ENCODE measurements at places on chromosomes 2 and 18.

GRCh38 chr2:65746931-65747675, 314.7 kb upstream of the SPRED2 start:
- no peak for DNase-seq

GRCh38 chr18:35390951-35391700, 14.0 kb upstream of the ZNF396 start:
- no peak for DNase-seq

DNA sequence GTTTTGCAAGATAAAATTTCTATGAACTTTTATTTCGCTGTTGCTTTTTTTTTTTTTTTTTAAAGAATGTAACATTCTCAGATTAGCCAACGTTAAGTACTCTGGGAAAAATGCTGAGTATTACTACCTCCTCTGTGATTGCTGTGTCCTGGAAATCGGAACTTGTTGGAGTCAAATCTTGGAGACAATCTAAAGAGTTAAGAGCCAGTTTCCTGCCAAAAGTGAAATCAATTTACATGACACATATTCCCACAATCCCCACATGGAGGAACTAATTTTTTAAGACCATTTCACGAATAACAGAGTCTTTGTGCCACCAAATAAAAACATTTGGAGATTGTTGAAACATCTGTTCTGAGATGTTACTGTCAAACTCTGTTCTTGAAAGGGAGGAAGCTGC, 127.8 kb downstream of the MEP1B start:
- no peak for DNase-seq

- DNase-seq = no peak
Observed at GRCh38 chr2:57429831-57430230, 616.8 kb upstream of the VRK2 start.

DNA sequence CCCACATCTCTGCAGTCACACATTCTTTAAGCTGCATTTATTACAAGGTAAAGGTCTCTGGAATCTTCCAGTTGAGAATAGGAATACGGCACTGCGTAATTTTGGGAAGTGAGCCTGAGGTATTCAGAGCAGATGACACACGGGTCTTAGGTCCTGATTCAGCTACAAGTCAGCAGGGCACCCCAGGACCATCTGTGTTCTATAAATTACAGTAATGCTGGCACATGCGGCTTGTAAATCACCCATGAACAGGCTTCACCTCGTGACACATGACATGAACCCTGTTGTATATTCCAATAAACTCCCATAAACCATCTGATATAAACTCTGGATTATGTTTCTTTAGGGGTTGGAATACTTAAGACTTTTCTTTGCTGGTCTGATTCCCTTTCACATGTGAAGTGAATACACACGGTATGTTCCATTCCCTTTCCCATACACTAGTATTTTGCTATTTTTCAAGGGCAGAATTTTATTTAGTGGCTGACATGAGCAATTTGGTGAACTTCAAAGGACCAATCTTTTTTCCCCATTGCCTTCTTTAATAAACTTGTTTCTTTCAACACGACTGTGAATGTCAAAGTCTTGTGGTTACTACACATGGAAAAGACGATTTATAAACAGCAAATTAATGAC, 298.6 kb downstream of the MEIS1 start:
- no peak for DNase-seq

DNA sequence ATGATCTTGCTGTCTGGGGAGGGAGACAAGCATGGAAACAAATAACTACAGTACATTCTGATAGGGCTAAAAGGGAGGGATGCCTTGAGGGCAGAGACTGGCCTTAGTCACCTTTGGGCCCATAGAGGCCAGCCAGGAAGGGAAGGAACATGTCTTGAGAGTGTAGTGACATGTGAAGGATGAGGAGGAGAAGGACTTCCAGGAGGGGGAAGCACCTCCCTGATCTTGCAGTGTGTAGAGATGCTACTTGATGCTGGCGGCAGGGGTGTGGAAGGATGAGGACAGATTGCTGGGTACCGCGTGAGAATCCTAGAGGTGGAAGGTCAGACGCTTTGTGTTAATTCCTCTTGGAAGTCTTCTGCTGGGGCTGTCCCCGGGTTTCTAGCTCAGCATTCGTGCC, 13.1 kb downstream of the TET3 start:
- no peak for DNase-seq

GRCh38 chr2:196607073-196607472, 32.4 kb upstream of the CCDC150 start:
- no peak for DNase-seq

DNA sequence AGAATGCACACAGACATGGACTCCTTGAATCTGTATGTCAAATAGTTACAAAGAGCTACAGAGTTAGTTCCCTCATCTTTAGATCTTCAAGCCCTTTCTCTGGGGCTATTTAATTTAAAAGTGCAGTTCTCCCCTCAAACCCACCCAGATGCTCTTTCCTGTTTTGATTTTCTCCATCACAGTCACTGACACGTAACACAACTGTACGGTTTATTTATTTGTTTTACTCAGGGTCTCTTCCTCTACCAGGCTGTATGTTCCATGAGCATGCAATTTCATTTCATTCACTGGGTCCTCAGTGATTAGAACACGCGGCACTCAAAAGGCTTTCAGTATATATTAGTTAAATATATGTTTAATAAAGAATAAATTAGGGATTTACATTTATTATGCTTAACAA, 94.7 kb downstream of the DOCK10 start:
- DNase-seq = no peak

DNA sequence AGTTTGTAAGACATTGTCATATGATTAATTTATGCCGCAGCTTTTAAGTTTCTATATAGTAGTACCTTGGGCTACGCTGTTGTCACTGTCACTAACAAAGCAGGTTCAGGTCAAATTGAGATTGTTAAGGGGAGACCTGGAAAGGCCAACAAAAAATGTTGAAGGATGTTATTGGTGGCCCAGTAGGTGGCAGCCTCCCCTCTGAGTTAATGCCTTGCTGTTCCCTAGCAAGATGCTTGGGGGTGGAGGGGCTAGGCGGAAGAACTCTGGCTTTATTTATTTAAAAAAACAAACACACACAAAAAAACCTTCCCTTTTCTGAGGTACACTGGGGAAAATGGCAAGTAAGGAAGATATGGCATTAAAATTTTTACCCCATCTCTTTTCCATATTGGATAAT, 128.3 kb upstream of the ATP5MC3 start:
- no peak for DNase-seq

GRCh38 chr2:220117025-220117424, 489.6 kb downstream of the SLC4A3 start:
- DNase-seq = no peak

DNA sequence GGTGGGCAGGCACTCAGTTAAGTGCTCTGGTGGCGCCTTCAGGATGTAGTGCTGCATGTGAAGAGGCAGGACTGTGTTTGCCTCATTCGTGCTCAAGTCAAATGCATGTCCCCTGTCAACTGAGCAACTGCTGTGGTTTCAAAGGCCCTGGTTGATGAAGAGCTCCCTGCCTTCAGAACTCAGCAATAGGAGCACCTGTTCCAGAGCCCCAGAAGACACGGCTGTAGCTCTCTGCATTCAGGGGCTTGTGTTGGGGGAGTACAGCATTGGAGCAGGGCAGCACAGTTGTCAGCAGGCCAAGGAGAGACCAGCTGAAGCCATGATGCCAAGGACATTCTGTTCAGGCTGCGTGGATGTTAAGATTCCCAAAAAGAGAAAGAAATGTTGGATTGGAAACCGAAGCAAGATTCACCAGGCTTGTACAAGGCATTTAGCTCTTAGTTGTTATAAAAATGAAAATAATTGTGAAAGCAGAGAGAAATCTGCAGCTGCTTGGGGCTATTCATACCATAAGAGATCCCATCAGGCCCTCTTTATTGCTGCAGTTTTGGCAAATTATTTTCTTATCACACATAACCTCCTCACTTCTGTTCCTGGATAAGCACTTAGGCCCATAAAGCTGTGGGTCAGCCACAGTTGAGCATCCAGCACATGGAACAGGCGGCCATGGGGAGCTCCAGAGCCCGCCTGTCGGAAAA, 252.4 kb upstream of the ZNF521 start:
- DNase-seq = no peak

DNA sequence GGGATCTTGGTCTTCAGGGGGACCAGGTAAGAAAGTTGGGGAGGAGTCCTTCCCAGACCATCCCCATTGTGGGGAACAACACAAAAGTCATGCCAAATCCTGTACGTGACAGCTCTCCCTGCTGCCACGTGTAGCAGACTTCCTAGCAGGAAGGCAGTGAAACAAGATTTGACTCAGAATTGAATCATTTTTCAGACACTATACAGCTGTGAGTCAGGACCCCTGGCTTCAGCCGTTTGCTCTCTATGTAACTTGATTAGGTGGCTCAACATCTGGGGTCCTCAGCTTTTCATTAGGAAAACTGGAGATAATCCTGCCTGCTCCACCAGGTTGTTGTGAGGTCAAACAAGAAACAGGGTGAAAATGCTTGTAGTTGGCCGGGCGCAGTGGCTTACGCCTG, 32.9 kb upstream of the PDCL3 start:
- DNase-seq = no peak

GRCh38 chr18:47912343-47912742, 18.1 kb downstream of the SMAD2 start:
- DNase-seq = no peak

GRCh38 chr2:99468155-99468554, 21.7 kb downstream of the REV1 start:
- no peak for DNase-seq

- DNase-seq = no peak
Observed at GRCh38 chr2:163541495-163541894, 194.3 kb downstream of the FIGN start.

DNA sequence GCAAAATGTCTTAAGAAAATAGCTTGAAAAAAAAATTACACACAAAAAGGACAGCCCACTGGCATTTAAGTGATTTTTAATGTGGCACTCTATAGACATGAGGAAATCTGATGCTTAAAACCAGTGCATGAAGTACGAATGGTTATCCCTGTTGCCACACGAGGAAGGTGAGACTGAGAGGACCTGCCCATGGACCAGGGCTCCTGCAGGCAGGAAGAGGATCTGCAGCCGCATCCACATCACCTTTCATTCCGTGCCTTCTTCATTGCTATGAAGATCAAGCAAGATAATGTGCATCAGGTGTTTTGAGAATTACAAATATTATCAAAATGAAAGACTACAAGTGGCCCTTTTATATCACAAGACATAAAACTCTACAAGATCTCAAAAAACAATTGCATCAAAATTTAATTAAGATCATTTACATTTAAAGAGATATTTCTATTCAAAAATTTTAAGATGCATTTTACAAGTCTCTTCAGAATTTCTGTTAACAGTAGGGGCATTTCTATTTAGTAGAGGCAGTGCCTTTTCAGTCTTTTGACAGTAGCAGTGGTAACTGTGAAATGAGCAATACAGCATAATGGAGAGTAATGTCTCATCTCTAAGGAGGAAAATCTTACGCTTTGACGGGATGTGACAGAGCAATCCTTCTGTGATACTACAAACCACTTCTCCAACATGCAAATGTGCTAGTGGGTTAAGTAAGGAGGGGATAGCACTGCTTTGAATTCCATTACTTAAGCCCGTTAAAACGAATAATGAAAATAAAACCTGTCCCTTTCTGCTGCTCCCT, 83.4 kb downstream of the SLC5A7 start:
- DNase-seq = no peak

- DNase-seq = no peak
Observed at GRCh38 chr2:112542984-112543661, 858 bp downstream of the POLR1B start.

DNA sequence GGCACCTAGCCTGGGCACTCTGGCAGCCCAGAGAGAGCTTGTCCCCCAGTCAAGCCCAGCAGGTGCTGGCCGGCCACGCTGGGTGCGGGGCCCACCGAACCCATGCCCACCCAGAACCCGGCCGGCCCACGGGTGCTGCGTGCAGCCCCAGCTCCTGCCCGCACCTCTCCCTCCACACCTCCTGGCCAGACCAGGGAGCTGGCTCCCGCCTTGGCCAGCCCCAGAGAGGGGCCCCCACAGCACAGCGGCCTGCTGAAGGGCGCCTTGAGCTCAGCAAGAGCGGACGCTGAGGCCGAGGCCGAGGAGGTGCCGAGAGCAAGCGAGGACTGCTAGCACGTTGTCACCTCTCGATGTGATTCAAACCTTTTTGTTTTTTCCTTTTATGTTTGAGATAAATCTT, 407.0 kb upstream of the KCNJ3 start:
- no peak for DNase-seq

DNA sequence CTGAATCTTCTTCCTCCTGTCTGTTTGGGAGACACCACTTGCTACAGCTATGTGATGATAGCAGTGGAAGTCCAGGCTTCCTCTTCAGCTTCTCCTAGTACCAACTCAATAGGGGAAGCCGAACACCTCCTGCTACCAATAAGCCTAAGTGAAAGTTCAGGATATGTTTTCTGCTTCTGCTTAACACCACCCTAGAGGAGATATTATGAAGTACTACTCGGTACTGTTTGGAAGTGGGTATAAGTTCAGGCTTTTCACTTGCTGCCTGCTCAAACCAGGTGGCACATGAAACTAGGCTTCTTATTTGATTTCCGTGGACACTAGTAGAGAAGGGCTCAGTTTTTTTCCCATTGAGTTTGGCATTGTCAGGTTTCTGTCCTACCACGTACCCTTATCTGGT, 99.8 kb downstream of the PTPN4 start:
- no peak for DNase-seq

DNA sequence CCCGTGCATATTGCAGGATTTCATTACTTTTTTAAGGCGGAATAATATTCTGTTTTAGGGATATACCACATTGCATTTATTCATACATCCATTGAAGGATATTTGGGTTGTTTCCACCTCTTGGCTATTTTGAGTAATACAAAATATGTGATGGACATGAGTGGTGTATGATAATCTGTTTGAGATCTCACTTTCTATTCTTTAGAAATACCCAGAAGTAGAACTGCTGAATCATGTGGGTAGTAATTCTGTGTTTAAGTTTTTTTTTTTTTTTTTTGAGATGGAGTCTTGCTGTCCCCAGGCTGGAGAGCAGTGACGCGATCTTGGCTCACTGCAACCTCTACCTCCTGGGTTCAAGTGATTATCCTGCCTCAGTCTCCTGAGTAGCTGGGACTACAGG, 201.4 kb downstream of the NYAP2 start:
- DNase-seq = no peak

GRCh38 chr2:84969511-84970209, 1.3 kb upstream of the KCMF1 start:
- peak; percentile 20 for DNase-seq

DNA sequence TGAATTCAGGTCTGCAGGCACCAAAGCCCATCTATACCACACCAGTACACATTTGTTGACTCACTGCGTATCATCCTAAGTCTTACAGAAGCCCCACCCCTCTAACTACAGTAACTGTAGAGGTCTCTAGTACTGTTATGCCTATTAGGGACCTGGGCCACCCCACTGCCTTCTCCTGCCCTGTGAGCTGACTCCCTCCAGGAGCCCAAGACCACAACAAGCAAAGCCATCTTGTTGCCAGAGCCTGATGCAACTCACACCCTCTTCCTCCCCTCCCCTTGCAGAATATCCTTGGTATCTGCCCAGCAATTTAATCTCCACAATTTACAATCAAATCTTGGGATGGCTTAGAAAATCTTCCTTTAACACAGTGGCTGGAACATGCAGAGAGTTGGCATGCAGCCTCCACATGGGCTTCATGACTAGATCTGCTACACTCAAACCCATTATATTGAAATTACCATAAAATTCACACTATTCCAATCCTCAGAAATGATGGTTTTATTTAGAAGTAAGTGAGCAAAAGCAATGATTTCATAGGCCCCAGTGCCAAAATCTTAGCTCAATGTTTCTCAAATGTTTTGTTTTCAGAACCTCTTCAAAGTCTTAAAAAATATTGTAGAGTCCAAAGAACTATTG, 17.7 kb upstream of the CYP1B1 start:
- DNase-seq = no peak

- DNase-seq = no peak
Observed at GRCh38 chr2:229230911-229231310, 40.2 kb downstream of the PID1 start.
